ENCODE measurements at places on chromosomes 1 and 21.

DNA sequence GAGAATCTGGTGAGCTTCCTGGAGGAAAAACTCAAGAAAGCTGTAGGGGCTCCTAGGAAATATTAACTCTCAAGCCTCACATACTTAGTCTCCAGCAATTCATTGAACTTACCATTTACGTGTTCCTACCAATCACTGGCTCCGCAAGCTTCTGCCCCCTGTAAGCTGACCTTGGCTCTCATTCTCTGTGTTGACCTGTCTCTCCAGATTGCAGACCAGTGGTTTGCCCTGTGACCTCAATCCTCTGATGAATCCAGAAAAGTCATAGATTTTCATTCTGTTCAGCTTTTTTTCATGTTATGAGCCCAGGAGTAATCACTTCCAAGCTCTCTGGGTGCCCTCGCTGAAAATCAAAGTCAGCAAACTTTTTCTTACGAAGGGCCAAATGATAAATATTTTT lies 241.9 kb downstream of the DSCAM start:
- DNase-seq = no peak

DNA sequence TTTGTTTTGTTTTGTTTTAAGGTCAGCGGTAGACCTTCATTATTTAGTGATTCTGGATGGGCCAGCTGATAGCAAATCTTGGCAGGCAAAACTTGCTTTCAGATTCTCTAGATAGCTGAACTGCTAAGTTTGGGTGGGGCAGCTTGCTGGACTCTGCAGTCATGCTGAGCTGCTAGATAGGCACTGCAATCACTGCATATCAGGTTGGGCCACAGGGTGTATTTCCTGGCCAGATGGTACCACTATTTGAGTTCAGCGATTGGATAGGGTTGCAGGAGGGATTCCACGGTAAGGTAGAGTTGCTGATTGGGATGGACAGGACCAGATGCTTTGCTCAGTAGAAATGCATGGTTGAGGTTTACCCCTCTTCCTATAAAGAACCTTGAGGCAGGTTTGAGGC lies 579.3 kb upstream of the ADGRL4 start:
- no peak for DNase-seq

DNA sequence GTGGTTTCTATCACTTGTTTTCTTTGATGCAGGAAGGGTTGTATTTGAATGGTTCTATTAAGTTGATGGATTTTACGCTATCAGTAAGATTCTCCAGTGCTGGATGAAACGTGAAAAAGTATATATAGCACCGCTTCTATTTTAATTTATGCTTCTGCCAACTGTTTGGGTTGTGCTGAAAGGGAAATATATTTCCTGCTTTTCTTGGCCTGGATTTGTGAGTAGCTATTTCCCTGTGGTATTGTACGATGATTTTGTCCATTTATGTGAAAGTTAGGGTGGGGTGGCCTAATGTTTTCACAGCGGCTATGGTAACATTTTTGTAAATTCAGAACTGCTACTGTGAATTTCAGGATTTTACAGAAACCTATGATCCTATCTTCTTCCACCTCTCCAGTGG lies 322 bp downstream of the C1orf162 start:
- no peak for DNase-seq

GRCh38 chr1:209590405-209590804 lies 6.9 kb downstream of the CAMK1G start:
- DNase-seq = no peak

DNA sequence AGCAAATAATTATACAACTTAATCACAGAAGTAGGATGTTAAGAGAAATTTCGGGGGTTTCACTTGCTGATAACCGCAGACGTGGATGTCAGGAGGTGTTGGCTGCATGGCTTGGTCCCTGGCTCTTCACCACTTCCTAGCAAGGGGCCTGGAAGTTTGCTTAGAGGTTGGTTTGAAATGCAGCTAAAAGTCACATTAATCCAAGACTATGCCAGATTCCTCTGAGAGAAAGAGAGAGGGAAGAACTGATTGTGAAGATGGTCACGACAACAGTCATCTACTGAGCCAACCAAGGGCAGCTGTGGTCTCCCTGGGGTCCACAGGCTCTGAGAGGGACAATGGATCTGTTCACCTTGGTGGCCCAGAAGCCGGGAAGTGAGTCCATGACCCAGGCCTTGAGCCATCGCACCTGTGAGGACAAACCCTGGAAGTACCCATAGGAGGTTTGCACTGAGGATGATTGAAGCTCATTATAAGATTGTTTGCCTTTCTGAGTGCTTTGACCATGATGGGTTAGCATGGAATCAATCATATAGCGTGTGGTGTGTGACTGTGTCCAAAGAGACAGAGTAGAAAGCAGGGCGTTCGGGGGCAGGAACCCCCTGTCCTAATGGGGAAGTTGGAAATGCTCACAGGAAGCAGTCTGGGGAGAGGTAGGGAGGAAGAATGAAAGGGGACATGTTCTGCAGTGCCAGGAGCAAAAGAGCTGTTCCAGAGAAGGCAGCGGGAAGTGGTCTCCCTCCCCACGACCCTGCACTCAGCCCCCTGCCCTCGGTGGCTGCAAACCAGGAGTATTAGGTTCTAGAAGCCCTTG lies 47.1 kb downstream of the UMODL1 start:
- no peak for DNase-seq

GRCh38 chr21:29671728-29672127 lies 268.1 kb downstream of the GRIK1 start:
- no peak for DNase-seq
